Lower lobe of right lung (tissue), 2 donors: ENCODE measurements at places on chromosomes 5 and 9. TPM values are rescaled to one million over a fixed set of nuclear protein-coding genes. Genes with fewer than 3 reads are reported as not detected.

- H3K4me3 ChIP-seq, result no peak overlapping the region
- peaks cover 66% of the 10 kb centered on the region for H3K36me3 ChIP-seq
- H3K27ac ChIP-seq, result no peak overlapping the region
- DNase-seq, result no peak
- no peaks in the 10 kb centered on the region for H3K27me3 ChIP-seq
These were observed 91.7 kb downstream of the CD180 start for GRCh38 chr5:67104859-67105258.

DNA sequence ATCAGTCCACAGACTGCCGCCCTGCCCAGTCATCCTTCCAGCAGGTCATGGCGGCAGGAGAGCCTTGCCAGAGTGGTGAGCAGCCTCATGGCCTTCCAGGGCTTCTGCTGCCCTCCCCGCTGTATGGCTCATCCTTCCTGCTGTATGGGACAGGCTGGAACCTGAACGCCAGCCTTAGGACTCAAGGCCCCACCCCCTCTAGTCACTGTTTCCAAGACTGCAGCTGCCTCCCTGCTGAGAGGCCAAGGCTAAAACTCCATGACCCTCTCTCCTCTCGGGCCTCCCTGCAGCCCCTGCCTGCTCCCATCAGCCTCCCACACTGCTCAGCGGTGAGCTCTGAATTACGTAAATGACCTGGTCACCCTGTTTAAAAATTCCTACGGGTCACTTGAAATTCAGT, 227.5 kb downstream of the AGTPBP1 start:
- H3K36me3 ChIP-seq, result no peaks in the 10 kb centered on the region
- H3K4me3 ChIP-seq, result no peak overlapping the region
- no peak for DNase-seq
- no peaks in the 10 kb centered on the region for H3K4me1 ChIP-seq

DNA sequence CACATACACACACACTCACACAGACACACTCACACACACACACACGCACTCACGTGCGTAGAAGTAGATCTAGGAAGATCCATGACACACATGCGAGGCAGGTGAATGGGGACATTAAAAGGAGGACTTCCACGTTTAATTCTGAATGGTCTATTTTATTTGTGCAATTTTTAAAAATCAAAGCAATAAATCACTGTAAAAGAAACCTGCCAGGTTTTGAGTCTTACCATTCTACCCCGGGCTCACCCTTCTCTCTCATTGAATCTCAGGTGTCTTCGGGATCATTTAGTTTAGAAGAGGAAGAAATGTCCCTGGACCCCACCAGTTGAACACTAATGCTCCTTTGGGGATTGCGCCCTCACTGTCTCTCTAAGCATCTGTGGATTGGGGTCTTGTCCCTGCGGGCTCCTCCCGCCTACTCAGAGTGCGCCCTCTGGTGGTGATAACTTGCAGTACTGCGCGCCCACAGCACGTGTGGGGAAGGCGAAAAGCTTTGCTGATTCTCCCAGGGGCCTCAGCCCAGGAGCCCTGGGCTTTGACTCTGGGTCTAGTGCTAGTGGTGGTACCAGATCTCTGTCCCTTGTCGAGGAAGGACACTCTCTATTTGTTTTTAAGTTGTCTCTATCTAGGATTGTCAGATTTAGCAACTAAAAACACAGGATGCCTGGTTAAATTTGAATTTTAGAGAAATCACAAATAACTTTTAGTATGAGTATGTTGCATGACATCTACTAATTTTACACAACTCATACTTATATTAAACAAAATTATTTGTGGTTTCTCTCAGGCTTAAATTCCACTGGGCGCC, 34.8 kb downstream of the BOD1 start:
- H3K4me3 ChIP-seq, result no peak overlapping the region
- no peak for DNase-seq
- H3K4me1 ChIP-seq, result no peaks in the 10 kb centered on the region
- H3K36me3 ChIP-seq, result no peaks in the 10 kb centered on the region

- no peak for DNase-seq
- no peaks in the 10 kb centered on the region for H3K27me3 ChIP-seq
- H3K4me1 ChIP-seq, result no peaks in the 10 kb centered on the region
- no peak overlapping the region for H3K27ac ChIP-seq
- peaks cover 43% of the 10 kb centered on the region for H3K36me3 ChIP-seq
- no peak overlapping the region for H3K4me3 ChIP-seq
These were observed 56.6 kb downstream of the CAMSAP1 start for GRCh38 chr9:135850737-135851136.

DNA sequence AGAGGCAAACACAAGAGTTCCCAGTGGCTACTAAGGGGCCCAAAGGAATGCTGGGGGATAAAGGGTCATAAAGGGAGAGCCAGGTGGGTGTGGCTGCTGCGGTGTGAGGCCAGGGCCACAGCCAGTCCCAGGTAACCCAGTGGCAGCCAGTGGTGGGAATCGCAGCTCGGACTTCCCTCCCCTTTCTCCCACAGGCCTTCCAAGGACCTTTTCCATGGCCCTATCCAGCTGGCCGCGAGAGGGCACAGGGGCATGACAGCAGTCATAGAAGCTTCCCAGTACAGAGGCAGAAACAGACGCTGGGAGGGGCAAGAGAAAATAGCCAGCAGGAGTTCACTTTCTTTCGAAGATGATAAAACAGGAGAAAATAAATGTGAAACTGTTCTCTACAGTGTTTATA, 257.6 kb downstream of the SEMA5A start:
- DNase-seq, result no peak
- H3K36me3 ChIP-seq, result no peaks in the 10 kb centered on the region
- no peaks in the 10 kb centered on the region for H3K27me3 ChIP-seq
- H3K27ac ChIP-seq, result no peak overlapping the region
- H3K4me1 ChIP-seq, result no peaks in the 10 kb centered on the region
- no peak overlapping the region for H3K4me3 ChIP-seq

Gene BNC2
- 15.0 TPM for total RNA-seq

Gene LMX1B
- 0.21 TPM for total RNA-seq

Gene TBC1D13
- 25.6 TPM for total RNA-seq
